Ovary (tissue), 10 donors: ENCODE measurements at places on chromosomes 12 and 14.

GRCh38 chr12:77965790-77966189 is 135.1 kb downstream of the NAV3 start:
- no peak for DNase-seq

- DNase-seq = no peak
These were observed 8.0 kb downstream of the PTPN21 start for GRCh38 chr14:88546621-88547385.

DNA sequence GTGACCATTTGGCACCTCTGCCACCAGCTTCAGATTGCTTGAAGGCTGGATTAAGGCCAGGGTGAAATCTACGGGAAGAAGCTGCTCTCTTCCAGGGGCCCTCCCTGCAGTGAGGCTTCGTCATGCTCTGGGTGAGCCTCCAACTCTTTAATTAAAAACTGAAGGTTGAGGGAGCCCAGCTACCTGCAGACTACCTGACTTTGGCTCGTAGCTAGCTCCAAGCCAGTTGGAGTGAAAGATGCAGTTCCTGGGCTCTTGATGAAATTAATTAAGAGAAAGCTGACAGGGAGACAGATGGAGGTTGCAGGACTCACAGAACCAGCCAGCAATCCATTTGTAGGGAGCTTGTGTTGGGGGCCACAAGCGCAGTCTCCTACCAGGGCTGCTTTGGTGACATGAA is 168.5 kb upstream of the SFSWAP start:
- DNase-seq = no peak

GRCh38 chr12:13534645-13535398 is 338.3 kb downstream of the EMP1 start:
- no peak for DNase-seq

DNA sequence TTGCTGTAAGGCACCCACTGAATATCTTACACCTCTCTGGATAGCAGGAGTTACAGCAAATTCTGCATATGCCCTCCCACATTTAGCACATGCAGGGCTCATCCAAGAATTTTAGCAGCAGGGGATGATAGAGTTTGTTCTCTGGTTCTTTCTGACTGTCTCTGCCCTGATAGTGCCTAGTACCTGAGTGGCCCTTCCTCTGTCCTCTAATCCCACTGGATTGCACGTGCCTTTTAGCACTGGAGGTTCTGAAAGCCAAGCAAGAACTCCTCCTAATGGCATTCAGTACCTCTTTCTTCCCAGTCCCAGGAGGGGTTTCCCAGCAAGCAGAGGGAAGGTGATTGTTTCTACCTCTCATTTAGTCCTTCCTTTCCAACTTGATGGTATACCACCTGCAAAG is 406.4 kb downstream of the ZFP36L1 start:
- DNase-seq = no peak

GRCh38 chr12:71430756-71431155 is 8.8 kb upstream of the LGR5 start:
- DNase-seq = no peak

- no peak for DNase-seq
These were observed 87.0 kb downstream of the FOXN4 start for GRCh38 chr12:109222062-109222461.

- DNase-seq = peak; percentile 67
These were observed 4.4 kb upstream of the CEBPE start for GRCh38 chr14:23123419-23123818.

DNA sequence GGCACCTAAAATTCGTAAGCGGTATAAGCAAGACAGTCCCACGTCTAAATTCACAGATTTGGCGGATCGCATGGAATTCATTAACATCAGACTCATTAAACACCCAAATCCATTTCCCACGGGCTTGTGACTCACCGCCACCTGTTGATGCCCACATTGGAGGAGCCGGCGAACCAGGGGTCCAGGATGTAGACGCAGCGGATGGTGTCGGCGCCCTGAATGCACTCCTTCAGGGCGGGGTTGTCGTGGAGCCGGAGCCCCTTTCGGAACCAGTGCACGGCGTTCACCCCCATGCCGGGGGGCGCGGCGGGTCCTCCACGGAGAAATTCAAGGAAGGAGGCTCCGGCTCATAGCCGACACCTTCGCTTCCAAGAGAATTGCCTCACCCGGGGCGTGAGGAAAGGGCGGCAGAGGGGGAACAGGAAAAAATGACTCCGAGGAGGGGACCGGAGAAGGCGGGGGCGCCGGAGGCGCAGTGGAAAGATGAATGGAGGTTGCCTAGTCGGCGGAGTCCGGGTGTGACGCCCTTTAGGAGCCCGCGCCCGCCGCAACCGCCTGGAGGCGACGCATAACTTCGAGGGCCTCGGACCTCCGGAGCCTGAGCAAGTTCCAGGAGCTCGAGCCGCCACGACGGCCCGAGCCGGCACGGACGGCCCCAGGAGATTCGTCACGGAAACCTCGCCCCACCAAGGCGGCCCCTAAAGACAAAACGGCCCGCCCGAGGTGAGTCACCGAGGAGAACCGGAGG is 506 bp downstream of the CRY1 start:
- peak; percentile 60 for DNase-seq

DNA sequence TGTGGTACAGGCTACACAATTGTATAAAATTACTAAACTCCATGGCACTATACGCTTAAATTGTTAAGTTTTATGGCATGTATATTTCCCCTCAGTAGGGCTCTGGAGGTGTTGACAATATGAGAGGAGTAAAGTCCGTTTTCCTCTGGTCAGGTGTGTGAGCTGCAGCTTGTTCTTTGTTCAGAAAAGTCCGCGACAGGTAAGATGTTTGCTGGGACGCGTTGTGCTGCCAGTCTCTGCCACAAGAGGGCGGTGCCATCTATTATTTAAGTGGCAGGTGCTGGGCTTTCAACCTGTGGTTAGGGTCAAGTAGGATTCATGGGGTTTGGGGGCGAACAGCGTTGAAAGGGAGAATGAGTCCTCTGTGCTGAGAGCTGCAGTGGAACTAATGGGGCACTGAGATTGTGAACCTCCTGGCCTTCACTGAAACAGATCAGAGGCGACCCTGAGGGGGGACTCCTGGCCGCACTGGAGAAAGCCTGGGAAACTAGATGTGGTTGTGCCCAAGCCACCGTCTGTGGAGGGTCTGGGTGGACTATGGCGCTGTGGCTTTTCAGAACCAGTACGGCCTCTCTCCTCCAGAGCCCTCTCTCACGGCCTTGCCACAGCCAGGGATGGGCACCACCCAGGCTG is 179.0 kb downstream of the SLC15A4 start:
- DNase-seq = no peak

- DNase-seq = peak; percentile 74
These were observed at the start of gene RPS6KL1 for GRCh38 chr14:74922752-74923401. TSS of gene RPS6KL1 (minus strand) at chr14:74923260. CDS start at chr14:74921541, 1,719 bp downstream.

DNA sequence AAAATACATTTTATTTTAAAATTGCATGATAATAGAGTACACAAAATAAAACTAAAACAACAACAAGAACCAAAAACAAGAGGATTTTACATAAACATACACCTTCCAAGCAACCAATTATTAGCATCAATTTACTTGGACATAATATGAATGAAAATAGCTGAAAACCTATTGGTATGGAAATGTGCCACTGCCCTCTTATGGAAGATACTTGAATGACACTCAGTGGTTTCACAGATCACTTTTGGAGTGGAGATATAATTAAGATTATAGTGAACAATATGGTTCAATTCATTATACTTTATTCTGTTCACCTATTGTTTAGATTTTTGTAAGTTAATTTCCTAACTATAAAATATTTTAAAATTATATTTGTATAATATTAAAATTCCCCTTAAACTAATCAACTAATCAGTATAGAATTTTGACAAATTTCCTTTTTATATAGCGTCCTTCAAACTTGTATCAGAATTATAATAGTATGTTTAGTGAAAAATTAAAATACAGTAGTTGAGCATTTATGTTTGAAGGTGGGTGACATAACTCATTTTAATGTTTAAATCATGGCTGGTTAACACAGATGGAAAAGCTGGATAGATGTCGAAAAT is 70.1 kb downstream of the SLC6A15 start:
- no peak for DNase-seq

- peak; percentile 34 for DNase-seq
These were observed 46.0 kb upstream of the PLEKHG6 start for GRCh38 chr12:6264402-6265037.

DNA sequence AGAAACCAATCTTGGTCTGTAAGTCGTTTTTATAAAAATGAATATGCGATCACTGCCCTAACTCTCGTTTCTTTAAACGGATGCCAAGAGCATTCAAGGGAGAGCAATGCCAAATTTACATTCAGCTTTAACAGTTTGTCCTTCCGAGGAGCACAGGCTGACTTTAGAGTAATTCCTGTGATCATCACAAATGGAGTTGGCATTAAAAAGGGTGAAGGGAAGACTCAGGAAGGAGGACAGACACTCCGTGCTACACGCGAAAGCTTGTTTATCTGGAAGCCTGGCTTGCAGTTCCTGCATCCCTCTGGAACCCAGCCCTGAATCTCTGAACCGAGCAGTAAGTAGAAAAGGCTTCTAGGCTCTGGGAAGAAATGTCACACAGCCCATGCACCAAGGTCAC is 78.4 kb downstream of the PAPOLA start:
- DNase-seq = no peak

DNA sequence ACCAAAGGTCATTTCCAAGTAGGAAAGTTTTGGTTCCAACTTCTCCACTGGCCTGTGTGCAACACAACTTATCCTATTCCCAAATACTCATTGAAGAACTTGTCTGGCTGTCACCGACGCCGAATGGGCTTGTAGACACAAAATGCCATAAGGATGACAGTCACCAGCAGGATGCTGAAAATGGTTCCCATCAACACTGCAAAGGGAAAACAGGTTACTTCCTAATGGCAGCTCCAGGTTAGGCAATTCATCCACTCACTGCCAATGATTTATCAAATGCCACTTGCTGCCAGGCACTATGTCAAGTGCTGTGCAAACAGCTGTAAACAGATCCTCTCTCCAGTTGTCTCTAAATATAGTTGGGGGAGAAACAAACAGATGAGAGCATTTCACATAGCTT is 6.1 kb downstream of the C12orf76 start:
- no peak for DNase-seq

GRCh38 chr14:77892381-77892871 is 92.5 kb downstream of the ADCK1 start:
- DNase-seq = no peak

DNA sequence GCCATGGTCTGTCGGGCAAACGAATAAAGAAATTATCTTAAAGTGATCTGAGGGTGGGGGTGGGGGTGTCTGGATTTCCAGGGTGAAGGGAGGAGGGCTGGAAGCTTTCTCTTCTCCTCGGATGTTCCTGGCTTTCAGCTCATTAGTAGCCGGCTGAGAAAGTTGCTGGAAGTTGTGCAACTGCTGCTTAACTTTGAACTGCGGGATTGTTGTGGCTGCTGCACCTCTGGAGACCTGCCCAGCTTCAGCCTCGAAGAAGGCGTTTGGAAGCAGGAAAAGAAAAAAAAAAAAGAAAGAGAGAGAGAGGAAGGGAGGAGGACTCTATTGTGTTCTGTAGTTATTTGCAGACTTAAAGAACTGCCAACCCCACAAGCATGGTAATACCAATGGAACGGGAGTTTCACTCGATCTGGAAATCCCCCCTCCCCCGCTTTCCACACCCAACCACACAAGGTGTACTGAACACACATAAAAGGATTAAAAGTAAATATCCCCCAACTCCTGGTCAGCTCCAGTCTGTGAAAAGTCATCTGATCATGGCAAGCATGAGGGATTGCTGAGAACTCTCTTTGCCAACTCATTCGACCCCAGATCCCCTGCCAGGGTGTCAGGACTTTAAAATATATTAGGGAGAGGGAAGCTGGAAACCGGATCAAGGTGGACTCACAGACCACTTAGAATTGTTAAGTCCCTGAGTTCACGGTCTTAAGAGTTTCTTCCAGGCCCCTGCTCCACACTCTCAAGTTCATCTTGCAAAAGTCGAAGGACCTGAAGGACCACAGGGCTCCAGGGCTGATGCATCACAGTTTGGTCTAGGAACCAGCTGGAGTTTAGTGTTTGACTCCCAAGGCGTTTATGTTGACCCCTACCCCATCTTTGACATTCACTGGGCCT is at the start of gene RASSF9:
TSS of gene RASSF9 (minus strand) at position 213 of the 894 bp plus-strand sequence. CDS start at position 5, 208 bp downstream.
- peak; percentile 82 for DNase-seq

DNA sequence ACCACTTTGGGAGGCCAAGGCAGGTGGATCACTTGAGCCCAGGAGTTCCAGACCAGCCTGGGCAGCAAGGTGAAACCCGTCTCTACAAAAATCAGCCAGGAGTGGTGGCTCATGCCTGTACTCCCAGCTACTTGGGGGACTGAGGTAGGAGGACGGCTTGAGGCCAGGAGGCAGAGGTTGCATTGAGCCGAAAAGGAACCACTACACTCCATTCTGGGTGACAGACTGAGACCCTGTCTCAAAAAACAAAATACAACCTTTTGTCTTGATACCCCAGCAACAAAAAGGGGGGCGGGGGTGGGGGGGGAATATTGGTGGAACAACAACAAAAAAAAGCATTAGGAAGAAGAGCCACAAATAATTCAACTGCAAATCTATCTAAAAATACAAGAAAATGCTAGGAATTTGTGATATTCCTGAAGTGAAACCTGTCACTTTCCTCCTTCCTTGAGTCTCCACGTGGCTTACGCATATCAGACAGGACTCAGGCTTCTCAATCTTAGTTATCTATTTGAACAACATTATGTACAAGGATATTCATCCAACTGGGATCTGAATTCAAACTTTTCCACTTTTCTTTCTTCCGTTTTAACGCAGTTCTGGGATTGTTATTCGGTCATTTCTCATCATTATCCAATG is 1.3 kb downstream of the R3HDM2 start:
- DNase-seq = no peak

DNA sequence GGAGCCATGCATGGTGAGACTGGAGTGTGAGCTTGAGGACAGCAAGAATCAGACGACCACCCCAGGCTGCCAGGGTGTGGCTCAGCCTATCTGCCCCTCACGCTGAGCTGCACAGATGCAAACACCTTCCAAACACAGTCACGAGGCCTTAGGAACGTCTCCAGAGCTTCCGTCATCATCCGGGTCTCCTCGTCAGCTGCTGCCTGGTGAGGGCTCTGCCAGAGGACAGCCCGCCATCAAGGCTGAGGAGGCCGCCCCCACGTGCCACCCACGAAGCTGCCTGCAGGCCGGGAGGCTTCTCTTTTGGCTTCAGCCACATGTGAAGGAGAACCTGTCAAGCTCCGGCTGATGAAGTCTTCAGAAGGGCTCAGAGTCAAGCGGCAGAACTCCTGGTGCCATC is 13.4 kb downstream of the DDX51 start:
- DNase-seq = no peak
